ENCODE measurements at places on chromosomes 16 and 17.
A peak's percentile ranks its signal among the peaks of the same experiment; 100 is the strongest.

DNA sequence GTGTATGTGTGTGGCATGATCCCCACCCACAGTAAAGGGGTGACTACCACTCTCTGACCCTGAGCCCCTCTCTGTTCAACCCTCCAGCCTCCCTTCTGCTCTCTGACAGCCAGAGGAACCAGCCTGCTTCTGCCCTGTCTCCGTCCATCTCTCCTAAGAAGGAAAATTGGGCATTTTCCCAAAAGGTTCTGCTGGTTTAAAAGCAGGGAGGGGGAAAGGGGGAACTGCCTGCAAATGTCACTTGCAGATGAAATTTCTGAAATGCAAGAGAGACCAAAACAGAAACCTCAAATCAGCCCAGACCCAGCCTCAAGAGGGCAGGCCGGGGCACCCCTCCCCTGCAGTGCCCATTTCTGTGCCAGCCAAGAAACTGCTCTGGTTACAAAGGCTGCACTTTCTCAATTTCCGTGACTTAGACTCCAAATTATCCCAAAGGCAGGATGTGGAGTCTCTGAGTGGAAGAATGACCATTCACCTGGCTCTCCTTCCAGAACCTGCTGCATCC lies 197.9 kb downstream of the RBFOX3 start:
- DNase-seq = no peak

DNA sequence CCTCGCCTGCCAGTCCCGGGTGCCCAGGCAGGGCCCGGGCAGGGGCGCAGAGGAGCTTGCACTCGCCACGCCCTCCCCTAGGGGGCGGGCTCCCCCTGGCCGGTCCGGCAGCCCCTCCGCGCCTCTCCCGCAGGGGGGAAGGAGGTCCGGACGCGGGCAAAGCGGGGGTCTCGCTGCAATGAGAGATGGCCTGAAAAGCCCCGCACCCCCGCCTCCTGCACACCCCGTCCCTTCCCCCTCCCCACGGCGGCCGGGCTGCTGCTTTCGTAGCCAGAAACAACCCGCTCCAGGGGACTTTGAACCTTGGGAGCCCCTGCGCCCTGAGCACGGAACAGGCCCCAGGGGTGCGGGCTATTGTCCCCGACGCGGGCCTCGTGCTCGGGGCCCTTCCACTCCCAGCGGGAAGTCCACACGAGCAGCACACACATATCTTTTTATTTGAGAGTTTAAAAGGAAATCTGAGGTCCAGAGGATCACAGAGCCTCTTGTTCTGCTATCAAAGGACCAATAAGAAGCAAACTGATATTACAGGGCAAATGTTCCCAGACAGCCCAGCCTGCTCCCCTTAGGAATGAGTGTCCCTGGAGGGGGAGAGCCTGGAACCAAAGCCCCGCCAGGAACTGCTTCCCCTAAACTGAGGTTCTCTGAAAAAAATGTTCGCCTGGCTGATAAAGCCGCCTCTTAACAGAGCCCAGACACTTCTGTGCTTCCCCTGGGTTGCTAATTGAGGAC lies 5.8 kb upstream of the CBX4 start:
- peak; percentile 33 for DNase-seq

DNA sequence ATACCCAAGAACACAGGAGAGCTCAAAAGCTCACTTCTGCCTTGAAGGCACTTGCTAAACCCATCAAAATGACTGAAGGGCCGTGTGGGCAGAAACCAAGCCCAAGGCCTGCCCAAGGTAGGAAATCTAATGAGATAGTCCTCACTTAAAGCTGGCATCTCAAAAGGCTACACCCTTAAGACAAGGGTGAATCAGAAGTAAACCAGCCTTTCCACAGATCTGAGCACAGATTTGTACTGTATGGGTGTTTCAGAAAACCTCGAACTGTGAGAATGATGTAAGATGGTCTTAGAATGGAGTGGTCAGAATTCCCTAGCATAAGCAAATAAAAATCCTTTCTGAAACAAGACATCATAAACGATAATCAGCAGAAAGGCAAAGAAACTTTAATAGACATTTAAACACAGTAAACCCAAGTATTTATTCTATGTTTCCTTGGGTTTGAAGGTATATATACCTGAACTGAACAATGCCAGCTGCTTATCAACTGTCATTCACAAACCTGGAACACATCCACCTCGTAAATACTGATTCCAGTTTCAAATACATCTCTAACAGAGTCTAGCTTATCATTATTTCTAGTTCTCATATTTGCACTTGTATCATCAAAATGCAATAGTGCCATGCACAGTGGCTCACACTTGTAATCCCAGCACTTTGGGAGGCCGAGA lies 37.8 kb downstream of the GLG1 start:
- no peak for DNase-seq

- DNase-seq = peak; percentile 81
Measured at GRCh38 chr17:50841949-50842354, 6.6 kb downstream of the WFIKKN2 start.

DNA sequence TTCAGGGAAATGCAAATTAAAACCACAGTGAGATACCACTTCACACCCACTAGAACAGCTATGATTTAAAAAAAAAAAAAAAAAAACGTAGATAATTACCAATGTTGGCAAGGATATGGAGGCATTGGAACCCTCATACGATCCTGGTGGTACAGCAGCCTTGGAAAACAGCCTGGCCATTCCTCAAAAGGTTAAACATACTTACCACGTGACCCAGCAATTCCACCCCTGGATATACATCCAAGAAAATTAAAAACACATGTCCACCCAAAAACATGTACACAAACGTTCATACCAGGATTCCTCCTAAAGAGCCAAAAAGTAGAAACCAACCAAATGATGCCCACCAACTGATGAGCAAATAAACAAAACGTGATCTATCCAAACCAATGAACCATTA lies 68.1 kb downstream of the GAS7 start:
- DNase-seq = no peak

DNA sequence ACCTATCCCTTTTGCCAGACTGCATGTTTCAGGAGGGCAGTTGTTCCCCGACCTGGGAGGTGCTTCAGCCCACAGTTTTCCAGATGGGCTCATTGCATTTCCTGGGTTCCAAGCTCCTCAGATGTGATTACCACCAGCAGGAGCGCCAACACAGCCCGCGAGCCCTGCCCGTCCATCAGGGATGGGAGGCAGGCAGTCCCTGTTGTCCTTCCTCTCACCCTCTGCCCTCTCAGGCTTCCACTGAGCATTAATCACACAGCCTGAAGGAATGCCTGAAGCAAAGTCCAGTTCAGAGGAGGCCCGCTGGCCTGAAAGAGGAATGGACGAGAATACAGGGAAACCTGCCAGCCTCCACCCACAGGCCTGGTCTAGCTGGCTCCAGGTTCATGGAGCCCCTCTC lies 256.3 kb upstream of the SDK2 start:
- no peak for DNase-seq

GRCh38 chr17:66523378-66524200 lies 221.2 kb downstream of the PRKCA start:
- DNase-seq = peak; percentile 76

DNA sequence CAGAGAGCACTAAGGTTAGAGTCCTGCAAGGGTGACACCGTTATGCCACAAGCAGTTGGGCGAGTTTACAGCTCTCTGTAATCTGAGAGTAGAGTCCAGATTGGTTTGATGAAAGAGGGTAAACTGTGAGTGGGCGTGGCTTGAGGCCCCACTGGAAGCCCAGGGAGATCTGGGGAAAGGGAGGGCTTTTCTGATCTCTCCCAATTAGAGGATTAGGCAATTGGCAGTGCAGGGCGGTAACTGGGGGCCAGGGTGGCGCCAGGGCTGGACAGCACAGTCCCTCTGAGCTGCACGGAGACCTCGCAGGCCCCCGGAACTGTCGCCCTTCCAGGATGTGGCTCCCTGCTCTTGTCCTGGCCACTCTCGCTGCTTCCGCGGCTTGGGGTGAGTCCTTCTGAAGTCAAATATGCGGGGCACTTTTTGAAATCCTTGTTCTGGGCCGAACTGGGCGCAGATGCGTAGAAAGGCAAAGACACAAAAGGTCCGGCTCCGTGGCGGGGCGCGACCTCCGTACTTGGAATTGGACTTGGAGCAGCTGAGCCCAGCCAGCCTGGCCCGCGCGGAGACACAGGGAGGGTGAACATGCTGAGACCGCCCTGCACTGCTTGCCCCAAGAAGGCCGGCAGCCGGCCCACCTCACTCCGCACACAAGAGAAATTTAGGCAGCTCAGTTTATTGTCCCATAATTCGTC lies 72.4 kb downstream of the CES1 start:
- DNase-seq = no peak

- no peak for DNase-seq
Measured at GRCh38 chr17:44540246-44541084, 16.8 kb upstream of the FZD2 start.

- DNase-seq = no peak
Measured at GRCh38 chr17:35257208-35257659, 14.4 kb downstream of the SLFN5 start.

GRCh38 chr16:81774348-81774747 lies 4.7 kb upstream of the PLCG2 start:
- no peak for DNase-seq

DNA sequence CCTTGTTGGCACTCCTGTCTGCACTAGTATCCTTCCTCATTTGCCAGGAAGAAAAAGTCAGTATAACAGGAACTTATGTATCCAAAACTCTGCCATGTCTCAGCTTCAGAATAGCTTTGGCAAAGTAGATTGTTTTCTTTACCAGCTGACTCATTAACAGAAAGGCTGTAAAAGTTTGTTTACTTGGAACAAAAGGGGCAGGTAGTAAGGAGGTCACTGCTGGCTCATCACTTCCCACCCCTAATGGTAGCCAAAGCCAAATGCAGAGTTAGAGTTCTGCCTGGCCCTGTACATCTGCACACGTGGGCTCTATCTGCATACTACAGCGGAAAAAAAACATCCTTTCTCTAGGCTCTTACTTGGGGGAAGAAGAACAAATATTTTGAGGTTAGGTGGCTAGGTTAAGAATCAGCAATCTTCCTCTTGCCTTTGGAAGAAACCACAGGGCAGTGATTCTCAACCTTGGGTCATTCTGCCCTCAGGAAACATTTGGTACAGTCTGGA lies 90.9 kb upstream of the BCAR1 start:
- DNase-seq = no peak

DNA sequence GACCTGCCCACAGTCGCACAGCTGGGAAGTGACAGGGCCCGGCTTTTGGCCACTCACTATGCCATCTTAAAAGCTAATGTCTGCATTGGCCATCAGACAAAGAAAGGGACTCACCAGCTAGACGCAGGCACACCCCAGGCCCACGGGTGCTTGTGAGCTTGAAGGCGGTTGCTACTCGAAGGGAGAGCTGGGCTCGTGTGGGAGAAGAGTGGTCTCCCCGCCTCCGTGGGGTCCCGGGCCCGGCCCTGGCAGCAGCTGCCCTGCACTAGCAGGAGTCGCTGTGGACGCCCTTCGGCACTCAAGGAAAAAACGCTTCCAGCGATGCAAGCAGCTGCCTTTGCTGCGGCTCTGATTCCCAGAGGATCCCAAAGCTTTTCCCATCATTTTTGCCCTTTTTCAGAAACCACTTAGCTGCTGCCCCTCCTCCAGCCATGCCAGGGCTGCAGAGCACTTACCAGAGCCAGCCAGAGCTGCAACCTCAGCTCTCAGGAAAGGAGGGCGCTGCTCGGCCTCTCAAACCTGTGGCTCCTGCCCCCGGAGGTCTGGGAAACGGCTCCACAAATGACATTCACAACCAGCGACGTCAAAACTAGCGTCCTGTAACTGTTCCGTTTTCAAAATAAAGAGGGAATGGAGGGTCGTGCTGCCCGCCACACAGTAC lies 12.3 kb downstream of the TRPV1 start:
- no peak for DNase-seq

DNA sequence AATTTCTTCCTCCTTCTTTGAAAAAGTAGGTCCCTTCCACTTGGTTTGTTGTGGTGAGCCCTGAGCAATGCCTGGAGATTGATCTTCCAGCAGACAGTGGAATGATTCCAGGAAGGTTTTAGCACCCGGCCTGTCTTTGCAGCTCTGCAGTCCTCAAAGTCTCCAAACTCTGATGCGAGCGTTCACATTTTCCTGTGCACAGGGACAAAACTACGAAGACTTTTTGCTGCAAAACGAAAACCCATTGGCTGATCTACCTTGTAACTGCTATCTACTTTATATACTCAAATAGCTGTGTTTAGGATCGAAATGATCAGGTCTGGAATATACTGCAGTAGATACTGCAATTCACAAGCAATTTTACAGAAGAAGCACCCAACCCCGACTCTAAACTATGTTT lies 21.7 kb downstream of the G6PC1 start:
- no peak for DNase-seq

DNA sequence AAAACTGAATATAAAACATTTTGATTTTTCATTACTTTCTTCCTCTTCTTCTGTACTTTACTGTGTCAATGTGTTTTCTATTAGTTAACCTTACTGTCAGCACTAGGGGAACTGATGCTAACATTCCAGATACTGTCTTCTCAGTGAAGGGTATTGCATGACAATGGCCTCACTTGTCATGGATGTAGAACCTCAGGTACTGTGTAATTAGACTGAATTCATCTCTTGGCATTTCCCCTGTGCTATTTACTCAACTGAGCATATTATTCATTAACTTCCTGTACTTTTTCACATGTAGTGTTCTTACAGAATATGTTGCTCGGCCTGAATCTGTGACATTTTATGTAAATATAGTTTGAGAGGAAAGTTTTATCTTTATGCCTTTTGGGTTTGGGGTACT lies 237.0 kb downstream of the CA10 start:
- no peak for DNase-seq

GRCh38 chr16:87003414-87003755 lies 313.8 kb downstream of the C16orf95 start:
- DNase-seq = no peak

GRCh38 chr16:75010427-75010826 lies 11.6 kb downstream of the ZNRF1 start:
- DNase-seq = no peak

DNA sequence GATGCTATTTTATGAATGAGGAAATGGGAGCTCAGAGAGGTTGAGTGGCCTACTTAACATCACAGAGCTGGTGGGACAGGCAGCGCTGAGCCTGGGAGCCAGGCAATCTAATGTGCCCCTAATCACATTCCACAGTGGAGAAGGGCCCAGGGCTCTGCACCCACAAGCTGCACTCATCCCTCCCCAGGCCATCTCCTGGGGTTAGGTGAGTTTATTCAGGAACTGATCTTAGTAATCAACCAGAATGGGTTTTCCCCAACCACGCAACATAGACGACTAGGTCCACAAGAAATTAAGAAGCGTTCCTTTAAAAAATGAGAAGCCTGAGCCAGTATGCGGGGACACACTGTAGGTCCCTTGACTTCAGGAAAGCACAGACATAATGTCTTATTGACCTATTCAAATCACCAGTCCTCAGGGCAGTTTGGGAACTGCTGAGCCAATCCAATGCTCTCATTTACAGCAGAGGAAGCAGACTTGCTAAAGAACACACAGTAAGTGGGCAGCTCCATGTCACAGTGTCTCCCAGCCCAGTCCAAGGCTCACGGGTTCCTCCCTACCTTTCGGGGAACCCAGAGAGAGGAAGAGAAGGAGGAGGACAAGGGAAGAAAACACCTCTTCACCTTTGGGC lies 2.3 kb downstream of the MPP3 start:
- DNase-seq = no peak
